ENCODE measurements at places on chromosomes 11 and 22.
A peak's percentile ranks its signal among the peaks of the same experiment; 100 is the strongest.

GRCh38 chr11:128232588-128232987 is 354.8 kb downstream of the ETS1 start:
- no peak for DNase-seq

GRCh38 chr11:33553486-33553885 is 147.1 kb downstream of the C11orf91 start:
- no peak for DNase-seq

DNA sequence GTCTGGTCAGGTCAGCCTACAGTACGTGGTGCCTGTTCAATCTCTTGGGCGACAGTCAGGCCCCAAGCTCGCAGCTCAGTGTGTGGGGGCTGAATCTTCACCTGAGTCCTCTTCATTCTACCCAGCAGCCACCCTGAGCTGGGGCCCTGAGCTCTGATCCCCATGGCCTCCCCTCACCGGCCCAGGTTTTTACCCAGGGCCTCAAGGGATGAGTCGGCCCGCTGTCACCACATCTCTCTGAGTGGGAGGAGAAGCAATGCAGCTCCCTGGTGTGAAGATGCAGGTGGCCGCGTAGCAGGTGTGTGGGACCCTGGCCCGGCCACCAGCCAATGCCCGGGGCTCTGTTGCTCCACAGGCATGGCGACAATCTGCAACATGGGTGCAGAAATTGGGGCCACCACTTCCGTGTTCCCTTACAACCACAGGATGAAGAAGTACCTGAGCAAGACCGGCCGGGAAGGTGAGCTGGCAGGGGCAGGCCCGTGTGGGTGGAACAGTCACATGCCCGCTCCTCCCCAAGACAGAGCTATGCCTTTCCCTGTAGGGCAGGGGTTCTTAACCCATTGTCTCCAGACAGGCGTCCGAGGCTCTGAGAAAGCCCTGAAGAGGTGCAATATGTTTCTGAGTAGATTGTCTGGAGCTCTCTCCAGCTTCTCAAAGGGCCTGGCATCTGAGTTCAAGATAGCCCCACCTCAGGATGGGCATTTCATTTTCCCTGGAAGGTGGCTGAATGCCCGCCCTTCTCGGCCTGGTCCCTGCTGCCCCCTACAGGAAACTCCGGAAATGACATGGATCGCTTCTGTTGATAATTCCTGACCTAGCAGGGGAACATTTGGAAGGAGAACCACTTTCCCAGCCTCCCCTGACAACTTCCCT is 26.9 kb downstream of the POLR3H start:
- DNase-seq = no peak

DNA sequence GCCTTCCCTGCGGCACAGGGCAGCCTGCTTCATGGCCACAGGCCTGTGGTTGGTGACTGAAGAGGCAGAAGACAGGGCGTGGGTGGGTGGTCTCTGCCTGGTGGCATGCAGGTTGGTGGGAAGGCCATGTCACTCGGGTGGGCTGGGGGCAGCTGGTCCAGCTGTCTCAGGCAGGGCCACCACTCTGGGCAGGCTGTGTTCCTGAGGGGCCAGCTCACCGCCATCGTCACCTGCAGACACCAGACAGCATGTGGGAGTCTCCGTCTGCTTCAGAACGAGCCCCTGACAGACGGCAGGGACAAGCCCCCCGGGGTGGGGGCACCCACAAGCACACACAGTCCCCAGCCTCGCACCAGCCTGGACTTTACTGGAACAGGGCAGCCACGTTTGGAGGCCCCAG is 750.1 kb downstream of the BRD1 start:
- no peak for DNase-seq

DNA sequence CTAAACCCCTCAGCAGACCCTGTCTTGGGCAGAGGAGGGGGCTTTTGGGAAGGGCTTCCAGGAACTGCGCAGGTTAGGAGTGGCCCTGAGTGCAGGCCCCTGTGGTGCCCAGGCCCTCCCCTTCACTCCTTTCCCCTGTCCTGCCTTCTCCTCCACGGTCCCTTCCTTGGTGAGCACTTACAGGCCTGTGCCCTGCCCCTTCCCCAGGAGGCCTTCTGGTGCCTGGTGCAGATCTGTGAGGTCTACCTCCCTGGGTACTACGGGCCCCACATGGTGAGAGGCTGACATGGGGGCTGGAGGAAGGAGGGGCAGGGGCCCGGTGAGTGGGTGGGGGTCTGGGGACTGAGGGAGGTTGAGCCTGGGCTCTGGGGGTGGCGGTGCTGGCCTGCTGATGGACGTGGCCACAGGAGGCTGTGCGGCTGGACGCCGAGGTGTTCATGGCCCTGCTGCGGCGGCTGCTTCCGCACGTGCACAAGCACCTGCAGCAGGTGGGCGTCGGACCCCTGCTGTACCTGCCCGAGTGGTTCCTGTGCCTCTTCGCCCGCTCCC is 2.6 kb downstream of the TBC1D10C start:
- no peak for DNase-seq

GRCh38 chr22:38017272-38017920 is 33.0 kb upstream of the SOX10 start:
- no peak for DNase-seq

DNA sequence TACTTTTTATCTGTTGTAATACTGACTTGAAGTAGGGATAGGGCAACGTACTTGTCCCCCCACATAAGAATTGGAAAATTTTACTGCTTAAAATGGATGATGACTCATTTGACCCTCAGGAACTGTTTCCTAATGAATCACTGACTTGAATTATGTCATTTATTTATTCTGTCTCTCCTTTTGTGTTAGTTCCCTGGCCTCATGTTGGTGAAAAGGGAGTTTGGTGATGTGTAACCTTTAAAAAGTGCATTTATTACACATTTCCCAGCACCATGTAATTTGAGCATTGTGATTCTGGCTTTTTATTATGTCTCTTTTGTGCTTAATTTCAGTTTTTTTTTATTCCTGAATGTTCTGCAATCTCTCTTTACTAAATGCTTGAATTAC is 20.3 kb upstream of the PGM2L1 start:
- DNase-seq = no peak

- DNase-seq = no peak
Measured at GRCh38 chr11:116096272-116096995, 592.2 kb upstream of the CADM1 start.

GRCh38 chr11:112795142-112795815 is 165.9 kb upstream of the NCAM1 start:
- no peak for DNase-seq

DNA sequence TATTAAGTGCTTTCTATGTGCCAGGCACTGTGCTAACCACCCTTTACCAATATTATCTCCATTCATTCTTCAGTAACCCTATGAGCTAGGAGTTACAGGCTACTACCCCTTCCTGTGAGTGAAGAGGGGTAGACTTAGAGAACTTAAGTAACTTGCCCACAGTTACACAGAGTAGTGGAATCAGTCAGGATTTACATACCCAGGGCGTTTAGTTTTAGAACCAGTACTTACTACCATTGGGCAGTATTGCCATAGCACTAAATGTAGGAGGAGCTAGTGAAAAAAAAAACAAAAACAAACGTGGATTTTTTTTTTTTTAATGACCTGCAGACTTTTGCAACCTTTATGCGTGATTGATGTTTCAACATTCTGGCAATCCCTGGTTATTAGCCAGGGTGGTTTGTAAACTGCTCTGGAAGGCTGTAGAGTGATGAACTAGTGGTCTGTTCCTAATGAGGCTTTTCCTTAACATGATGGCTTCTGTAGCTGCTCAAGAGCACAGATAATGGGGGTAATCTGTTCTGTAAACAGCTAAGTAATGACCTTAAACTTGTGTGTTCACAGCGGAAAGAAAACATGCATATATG is 11.4 kb downstream of the TBCEL start:
- DNase-seq = no peak

- DNase-seq = no peak
Measured at GRCh38 chr11:73912026-73912425, 35.2 kb downstream of the PAAF1 start.

GRCh38 chr11:76321820-76322524 is 59.0 kb downstream of the THAP12 start:
- DNase-seq = no peak

DNA sequence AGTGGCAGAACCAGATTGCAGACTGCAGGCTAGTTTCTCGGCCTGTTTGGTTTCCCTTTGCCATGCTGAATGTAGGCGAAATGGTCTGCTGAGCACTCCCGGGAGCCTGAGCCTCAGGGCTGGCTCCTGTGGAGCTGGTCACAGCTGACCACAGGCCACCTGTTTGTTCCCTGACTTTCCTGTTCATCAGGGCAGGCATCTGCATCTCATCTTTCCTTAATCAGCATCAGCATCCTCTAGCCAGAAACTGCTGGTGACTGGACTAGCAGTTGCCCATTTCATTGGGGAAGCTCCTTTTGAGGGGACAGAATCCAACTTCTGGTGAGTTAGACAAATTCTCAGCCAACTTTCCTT is 20.2 kb upstream of the C11orf96 start:
- no peak for DNase-seq

GRCh38 chr11:112280268-112281126 is 19.8 kb upstream of the PLET1 start:
- DNase-seq = peak; percentile 50

GRCh38 chr11:3896644-3897043 is 41.2 kb downstream of the STIM1 start:
- no peak for DNase-seq

GRCh38 chr11:114258696-114259095 is 37.5 kb upstream of the NNMT start:
- no peak for DNase-seq

- DNase-seq = no peak
Measured at GRCh38 chr22:39469326-39469680, 12.5 kb downstream of the MGAT3 start.

DNA sequence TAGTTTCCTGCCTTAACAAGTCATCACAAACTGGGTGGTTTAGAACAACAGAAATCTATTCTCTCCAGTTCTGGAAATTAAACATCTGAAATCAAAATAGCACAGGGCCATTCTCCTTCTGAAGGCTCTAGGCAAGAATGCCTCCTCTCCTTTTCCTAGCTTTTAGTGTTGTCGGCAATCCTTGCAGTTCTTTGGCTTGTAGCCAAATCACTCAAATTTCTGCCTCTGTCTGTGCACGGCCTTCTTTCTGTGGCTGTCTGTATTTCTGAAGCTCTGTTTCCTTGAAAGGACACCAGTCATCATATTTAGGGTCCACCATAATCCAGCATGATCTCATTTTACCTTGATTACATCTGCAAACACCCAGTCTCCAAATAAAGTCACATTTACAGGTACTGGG is 795.5 kb downstream of the METTL15 start:
- no peak for DNase-seq

DNA sequence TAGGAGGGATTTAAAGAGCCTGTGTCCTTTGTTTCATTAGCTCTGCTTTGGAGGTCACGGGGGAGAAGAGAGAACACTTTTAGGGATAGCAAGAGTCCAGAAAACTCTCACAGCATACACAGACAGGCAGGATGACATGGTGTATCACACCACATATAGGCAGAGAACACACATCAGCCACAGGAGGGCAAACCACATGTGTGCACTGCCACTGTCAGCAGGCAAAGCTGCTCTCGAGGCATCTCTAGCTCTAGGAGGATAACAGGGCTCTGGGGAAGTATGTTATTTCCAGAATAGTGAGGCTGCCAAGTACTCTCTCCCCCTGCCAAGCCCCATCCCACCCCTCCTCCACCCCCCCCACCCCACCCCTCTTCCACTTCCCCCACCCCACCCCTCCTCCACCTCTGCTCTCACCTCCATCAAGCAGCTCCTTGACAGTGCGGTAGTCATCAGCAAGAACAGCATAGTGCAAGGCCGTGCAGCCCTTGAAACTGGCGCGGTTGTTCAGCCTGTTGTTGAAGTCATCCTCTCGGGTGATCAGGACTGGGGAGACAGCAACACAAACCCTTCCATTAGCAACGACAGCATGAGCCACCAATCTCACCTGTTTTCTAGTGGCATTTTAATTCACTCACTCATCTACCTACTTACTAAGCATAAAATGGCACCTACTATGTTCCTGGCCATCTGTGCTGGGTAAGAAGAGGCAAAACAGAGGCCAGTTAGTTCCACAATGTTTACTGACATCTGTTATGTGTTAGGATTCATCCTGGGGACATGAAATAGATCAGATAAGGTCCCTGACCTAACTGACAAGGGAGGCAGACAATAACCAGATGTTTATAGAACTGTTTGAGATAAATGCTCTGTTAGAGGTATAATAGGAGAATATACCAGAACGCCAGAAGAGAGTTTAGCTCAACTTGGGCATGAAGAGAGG is 75.6 kb downstream of the CLPB start:
- DNase-seq = no peak

DNA sequence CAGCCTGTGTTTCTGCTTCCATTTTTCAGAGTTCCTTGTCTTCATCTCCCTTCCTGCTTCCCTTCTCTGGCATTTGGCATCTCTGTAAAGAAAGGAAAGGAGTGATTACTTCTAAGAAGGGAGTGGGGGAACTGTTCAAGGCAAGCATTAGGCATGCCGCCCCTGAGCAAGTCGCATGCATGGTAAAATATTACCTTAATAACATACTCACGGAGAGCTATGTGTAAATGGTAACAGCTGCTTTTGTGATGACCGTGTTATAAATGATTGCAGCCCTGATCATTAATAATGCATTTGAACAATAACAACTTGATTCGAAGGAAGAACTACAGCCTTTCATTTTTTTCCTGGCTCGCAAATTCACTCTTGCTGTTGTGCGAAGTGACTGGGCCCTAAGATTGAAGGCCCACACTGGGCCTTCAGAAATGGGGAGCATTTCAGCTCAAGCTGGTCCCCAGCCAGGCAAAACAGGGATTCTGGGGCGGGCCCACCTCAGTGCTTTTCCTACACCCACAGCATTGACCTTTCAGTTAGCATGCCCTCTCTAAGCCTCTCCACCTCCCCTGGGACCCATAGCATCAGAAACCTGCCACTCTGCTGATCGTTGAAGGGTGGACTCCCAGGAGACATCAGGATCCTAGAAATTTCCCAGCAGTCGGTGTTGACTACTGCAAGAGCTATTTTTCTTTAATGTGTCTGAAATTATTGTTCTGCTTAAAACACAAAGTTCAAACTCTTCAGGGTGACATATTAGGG is 263.0 kb upstream of the CADM1 start:
- no peak for DNase-seq

- no peak for DNase-seq
Measured at GRCh38 chr11:95764267-95764898, 25.2 kb downstream of the FAM76B start.

GRCh38 chr11:60056349-60056969 is at the start of gene MS4A3:
Gene MS4A3 (plus strand): TSS chr11:60056665. CDS start chr11:60061161, 4,496 bp downstream.
- no peak for DNase-seq

GRCh38 chr11:119332111-119332765 is 2.1 kb upstream of the RNF26 start:
- DNase-seq = no peak

GRCh38 chr11:103483996-103484395 is 374.8 kb downstream of the DYNC2H1 start:
- no peak for DNase-seq

DNA sequence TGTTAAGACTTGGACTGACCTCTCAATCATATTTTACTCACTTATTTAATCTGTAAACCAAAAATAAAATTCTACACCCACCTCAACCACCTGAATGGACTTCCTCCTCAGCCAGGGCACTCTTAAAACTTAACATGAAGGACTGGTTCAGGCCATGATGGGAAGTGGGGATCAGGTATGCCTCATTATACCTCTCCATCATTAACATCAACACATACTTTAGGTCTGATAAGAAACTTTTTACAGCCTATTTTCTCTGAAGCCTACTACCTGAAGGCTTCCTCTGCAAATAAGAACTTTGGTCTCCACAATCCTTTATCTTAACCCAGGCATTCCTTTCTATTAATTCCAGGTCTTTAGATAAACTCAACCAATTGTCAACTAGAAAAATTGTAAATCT is 390.0 kb downstream of the AASDHPPT start:
- no peak for DNase-seq

Data from activated CD4-positive, CD25-positive, alpha-beta regulatory T cell treated with anti-CD3 and anti-CD28 coated beads, Interleukin-2, amount 50 U/mL, for 16 hours (primary cell).